ENCODE measurements at places on chromosomes 4 and X.

GRCh38 chrX:112051576-112051975, 31.0 kb downstream of the TRPC5 start:
- no peak for DNase-seq

DNA sequence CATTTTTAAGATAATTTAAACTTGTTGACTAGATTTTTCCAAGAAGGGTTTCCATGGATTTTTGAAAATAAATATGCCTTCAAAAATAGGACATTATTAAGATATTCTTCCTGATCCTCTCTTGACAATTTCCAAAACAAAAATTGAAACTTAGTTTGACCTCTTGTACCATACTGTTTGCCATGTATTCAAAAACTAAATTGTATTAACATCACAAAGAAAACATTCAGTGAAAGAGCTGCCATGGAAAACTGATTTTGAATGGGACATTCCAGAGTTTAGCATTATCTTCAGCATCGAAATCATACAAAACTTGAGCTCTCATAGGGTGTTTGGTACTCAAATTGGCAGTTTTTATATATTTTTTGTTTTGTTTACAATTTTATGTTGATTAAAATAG, 68.0 kb upstream of the HPGD start:
- DNase-seq = no peak

GRCh38 chrX:135893294-135893817, at the start of the genes CT45A10 and SAGE1:
Gene CT45A10, minus strand, starts transcription at chrX:135893444. Its CDS starts 8,100 bp downstream, at chrX:135885344.
Gene SAGE1, plus strand, starts transcription at chrX:135893716. Its CDS starts 2,527 bp downstream, at chrX:135896243.
- DNase-seq = no peak

DNA sequence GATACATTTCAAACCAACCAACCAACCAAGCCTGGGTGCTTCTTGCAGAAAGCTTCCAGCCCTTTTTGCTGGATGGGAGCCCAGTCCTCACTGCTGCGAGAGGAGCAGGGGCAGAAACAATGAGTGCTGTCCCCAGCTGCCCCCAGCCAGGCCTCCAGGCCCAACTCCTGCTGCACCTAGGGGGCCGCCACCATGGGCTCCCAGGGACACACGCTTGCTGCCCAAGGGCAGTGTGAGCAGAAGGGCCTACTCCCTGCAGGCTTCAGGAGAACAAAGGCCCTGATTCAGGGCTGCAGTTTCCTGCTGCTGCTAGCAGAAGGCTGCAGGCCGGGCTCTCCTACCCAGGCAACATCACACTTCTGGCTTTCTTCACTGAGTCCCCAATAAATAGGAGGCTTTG, 37.7 kb upstream of the ENPP6 start:
- no peak for DNase-seq

DNA sequence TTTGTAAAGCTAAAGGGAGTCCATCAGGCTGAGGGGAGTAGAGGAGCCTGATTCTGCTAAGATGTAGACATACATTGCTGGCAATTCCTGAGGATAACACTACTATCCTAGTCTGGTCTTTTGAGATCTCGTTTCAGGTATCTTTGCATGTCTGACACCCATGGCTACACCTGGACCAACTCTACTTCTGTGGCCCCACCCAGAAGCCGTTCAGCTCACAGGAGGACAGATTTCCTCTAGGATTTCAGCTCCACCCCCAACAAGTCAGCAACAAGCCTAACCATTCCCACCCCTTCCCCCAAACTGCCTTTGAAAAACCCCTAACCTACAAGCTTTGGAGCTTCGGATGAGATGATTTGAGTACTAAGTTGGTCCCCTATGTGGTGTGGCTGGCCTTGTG, 848.2 kb downstream of the NLGN4X start:
- DNase-seq = no peak

GRCh38 chr4:35938936-35939335, 305.4 kb downstream of the ARAP2 start:
- DNase-seq = no peak

DNA sequence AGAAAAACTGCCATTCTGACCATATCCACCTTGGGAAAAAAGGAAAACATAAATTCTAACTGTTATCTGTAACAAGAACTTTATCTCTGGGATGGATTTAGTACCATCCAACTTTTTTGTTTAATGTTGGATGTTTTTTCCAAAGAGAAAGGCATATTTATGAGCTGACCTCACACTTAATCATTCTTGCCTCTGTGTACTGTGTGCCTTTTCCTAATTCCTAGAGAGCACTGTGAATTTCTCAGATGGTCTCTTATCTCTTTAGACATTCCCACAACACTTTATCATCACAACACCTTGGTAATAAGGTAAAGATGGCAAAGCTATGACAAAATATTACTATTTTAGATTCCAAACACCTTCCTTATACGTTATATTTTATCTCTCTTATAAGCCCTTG, 126.2 kb downstream of the COL4A6 start:
- no peak for DNase-seq

GRCh38 chr4:64495946-64496345, 86.7 kb upstream of the TECRL start:
- DNase-seq = no peak

GRCh38 chr4:7703688-7704087, 236.0 kb downstream of the AFAP1 start:
- DNase-seq = no peak

GRCh38 chrX:11998944-11999343, 139.3 kb upstream of the FRMPD4 start:
- DNase-seq = no peak
